T47D (cell line): ENCODE measurements at places on chromosomes 6 and 20.

DNA sequence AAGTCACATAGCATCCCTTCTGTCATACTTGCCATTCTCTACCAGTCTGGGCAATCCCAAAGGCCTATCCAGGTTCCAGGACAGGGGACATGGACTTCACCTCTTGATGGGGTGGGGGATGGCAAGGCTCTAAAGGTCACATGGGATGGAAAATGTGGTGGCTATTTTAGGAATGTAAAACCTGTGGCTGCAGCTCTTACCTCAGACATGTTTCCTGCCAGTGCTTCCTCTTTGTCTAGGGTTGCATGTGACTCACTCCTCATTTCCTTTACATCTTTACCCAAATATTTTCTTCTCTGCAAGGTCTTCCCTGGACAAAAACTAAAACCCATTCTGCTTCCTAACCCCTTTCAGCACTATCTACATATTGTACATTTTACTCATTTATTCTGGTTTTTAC is 135.7 kb downstream of the BTBD3 start:
- DNase-seq = no peak

DNA sequence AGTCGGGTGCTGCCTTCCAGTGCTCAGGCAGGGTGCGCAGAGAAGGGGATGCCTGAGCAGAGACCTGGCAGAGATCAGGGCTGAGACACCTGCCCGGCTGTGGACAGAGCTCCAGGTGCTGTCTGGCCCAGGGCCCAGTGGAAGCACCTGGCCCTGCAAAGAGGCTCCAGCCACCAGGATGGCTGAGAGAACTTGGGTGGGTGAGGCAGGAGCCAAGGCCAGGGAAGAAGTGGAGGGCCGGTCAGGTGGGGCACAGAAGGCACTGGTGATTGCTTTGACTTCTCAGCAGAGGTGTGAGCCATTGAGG is 31.2 kb downstream of the PNLDC1 start:
- no peak for DNase-seq

- no peak for DNase-seq
These were observed 41.4 kb downstream of the HLA-F start for GRCh38 chr6:29764422-29765196.

DNA sequence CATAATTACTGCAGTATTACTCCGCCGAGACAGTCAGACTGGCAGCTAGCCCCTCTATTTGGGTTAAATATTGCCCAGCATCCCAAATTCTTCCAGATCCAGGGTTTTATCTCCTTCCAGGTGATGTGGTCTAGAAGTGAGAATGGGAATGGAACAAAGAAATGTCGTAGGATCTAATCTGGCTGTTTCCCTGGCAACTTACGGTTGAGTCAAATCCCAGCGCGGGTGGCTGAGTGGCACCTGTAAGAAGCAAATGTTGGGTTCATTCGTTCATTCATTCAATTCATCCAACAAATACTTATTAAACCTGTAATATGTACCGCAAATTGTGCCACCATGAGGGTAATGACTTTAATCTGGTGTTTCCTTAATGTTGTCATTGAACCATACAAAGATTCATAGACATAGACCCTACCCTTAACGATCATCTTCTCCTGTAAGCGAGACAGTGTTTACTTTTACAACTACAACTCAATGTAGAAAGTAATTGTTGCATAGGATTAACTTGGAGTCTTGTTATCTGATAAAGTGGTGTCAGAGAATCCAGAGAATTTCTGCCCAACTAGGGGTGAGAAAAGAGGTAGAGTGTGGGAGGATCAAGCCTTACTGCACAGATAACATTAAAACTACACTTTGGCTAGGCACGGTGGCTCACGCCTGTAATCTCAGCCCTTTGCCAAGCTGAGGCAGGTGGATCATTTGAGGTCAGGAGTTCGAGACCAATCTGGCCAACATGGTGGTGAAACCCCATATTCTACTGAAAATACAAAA is 91.3 kb upstream of the ADGRF1 start:
- DNase-seq = no peak

DNA sequence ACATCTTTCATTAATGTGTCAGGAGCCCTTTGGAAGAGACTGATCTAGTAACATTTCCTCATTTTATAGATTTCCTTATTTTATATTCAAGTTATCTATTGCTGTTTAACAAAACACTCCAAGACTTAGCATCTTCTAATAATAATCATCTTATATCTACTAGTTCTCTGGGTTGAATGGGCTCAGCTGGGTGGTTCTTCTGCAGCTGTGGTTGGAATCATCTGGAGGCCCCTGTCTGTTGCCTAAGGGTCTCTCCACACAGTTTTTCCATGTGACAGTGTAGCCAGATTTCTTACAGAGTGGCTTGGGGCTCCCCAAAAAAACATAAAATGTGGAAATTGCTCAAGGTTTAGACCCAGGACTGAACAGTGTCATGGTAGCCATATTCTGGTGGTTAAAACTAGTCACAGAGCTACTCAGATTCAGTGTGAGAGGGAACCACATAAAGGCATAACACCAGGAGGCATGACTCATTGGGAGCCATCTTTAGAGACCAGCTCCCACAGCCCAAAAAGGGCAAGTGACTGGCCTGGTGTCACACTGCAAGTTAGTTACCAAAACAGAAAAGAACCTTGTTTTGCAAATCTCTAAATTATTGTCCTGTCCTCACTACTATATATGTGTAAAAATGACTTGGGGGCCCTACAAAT is 11.5 kb downstream of the SLC2A10 start:
- no peak for DNase-seq

- no peak for DNase-seq
These were observed 211.7 kb downstream of the TFAP2C start for GRCh38 chr20:56840716-56841261.

GRCh38 chr20:11000416-11000815 is 326.6 kb upstream of the JAG1 start:
- no peak for DNase-seq

DNA sequence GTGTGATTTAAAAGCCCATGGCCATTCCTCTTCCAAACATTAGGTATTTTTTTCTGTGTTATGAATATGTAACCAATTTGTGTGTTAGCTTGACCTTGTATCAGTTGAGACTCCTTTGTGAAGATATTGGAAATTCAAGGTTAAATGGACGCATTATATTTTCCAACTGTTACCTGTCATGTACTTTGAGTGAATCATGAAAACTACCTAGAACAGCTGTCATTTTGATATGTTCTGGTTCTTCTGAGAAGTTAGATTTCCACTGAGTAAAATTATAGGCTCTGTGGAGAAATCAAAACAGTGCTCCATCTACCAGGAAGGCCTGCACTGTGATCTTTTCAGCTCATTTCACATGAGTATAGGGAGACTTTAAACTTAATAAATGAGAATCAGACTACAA is 470.0 kb downstream of the NKAIN2 start:
- no peak for DNase-seq

DNA sequence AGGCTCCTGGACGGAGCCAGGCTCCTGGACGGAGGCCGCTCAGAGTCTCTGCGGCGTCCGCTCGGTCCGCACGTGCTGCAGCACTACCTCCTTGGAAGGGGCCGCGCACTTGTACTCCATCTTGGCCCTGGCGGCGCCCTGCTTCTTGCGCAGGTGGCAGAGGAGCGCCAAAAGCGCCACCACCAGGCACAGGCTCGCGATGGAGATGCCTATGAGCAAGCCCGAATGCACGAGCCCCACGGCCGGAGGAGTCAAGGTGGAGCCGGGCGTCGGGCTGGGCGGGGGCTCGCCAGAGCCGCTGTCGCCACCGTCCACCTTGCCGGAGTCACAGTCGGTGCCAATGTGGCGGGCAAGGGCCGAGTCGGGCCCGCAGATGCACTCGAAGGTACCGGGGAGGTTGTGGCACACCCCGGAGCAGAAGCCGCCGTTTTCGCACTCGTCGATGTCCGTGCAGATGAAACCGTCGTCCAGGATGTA is 1.7 kb downstream of the THBD start:
- DNase-seq = no peak

DNA sequence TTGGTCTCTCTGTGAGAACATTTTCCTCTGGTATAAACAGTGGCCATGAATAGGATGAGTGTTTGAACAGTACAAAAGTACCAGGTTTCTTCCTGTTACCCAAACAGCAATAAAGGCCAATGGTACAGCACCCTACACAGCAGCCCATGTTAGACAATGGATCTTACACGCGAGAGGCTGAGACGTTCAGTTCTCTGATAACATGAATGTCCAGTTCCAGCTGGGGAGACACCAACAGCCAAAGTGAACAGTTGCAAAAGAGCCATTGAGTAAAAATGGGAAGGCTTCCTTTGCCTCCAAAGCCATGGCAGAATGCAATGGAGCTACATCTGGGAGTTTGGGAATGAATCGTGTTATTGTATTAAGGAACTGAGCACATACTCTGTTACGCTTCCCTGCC is 246.8 kb upstream of the SGK1 start:
- DNase-seq = no peak

DNA sequence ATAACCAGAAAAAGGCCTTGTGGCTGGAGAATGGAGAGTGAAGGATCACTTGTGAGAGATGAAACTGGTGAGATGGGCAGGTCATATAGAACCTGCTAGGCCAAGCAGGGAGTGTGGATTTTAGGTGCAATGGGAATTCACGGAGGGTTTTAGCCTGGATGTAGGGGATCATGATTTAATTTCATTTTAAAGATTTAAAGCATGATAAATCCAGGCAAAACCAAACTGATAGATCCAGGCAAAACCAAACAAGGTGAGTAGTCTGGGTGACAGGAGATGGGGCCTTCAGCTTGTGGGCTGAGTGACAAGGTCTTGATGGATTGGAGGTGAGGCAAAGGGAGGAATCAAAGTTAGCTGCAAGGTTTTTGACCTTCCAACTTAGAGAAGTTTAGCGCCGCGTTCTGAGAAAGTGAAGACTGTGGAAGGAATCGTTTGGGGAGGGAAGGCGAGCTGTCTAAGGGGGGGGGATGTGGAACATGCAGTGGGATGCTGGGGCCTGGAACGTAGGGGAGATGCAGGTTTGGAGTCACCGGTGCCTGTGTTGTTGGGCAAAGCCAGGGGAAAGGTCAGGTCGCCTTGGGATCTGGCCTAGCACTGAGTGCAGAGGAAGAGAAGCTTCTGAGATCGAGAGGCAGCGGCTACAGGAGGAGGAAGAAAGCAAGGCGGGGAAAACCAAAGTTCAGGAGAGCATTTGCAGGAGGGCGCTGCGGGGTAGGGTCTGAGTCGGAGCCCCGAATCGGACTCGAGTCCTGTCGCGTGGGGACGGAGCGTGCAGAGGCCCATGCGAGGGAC is 1.3 kb upstream of the PLCG1 start:
- DNase-seq = no peak

DNA sequence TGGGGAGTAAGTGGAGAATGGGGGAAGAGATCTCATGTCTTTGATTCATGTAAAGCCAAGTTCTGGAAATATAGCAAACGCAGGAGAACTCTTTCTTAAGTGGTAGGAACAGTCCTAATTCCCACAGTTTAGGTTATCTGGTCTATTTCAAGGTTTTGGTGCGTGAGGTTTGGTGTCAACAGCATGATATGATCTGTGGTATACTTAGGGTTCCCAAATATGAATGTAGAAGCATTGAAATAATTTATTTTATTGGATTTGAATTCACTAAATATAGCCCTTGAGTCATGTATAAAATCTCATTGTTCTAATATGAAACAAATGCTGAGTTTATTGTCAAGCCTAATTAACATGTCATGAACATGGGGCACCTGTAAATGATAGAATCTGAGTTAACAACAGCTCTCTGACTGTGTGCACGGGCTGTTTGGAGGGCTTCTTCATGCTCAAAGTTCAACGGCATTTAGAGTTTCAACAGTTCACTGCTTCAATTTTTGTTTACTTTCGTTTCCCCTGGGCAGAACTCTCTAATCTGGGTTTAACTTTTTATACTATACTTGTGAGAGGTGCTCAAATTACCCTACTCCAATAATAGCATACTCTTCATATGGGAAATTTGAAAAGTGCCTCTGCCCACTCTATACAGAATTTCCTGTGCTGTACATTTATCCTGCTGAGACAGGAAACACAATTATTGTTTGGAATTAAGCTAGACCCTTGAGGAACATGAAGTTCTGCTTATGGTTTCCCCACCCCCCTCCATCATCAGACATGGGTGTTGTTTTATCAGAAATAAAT is 236.3 kb upstream of the ZNF217 start:
- DNase-seq = no peak

DNA sequence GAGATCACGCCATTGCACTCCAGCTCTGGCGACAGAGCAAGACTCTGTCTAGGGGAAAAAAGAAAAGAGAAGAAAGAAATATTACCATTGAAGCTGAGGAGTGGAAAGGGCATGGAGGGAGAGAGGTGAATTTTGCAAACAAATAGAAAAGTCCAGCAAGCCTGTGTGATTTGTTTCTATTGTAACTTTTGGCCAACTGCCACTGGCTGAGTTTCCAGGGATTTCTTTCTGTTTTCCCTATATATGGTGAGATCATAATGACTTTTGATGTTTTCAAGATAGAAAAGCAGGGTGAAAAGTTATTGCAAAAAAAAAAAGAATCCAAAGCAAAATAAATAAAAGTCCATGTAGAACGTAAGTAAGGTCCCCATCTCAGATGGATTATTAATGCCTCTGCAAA is 184.2 kb upstream of the RALGAPA2 start:
- no peak for DNase-seq

DNA sequence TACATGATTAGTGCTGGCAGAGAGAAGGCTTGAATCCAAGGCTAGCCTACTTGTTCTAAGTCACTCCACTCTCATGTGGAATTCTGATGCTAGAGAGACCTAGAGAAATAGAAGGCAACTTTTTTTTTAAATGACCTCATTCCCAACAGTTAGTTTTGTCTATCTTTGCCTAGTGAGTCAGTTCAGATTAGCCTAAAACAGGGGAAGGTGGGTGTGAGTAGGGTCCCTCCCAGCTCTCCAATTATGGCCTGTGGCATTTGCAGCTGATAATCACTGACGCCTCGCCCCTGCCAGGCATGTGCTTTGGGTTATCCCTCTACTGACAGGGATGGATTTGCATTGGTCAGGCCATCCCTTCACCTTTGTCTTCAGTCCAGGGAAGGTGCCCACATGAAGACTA is 13.6 kb downstream of the TXLNB start:
- no peak for DNase-seq
